ENCODE measurements at places on chromosomes 7 and 10. TPM values are rescaled to one million over a fixed set of nuclear protein-coding genes. Genes with fewer than 3 reads are reported as not detected.

Gene WDR86
- total RNA-seq, result 1.4 TPM

Gene C10orf67
- not detected for total RNA-seq

Gene GIMAP6
- total RNA-seq, result 0.39 TPM

Gene PTPRE
- 31.5 TPM for total RNA-seq

Gene NKX1-2
- not detected for total RNA-seq

DNA sequence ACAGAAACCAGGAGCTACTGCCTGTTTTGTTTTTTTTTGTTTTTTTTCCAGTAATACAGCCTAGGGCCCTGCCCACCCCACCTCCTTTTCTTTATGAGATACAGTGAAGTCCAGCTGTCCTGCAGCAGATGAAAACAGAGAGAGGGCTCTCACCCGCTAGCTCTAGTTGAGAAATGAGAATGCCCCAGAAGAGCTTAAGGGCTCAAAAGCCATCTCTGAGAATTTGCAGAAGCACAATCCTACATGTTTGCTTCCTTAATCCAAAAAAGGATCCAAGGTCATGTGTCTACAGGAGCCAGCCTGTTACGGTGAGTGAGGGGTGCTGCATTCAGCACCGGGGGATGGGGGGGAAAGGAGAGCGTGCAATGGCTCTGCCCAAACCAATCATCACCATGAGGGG is 122.7 kb downstream of the KCNMA1 start:
- H3K27me3 ChIP-seq, result no peaks in the 10 kb centered on the region
- no peaks in the 10 kb centered on the region for H3K36me3 ChIP-seq
- DNase-seq, result no peak

DNA sequence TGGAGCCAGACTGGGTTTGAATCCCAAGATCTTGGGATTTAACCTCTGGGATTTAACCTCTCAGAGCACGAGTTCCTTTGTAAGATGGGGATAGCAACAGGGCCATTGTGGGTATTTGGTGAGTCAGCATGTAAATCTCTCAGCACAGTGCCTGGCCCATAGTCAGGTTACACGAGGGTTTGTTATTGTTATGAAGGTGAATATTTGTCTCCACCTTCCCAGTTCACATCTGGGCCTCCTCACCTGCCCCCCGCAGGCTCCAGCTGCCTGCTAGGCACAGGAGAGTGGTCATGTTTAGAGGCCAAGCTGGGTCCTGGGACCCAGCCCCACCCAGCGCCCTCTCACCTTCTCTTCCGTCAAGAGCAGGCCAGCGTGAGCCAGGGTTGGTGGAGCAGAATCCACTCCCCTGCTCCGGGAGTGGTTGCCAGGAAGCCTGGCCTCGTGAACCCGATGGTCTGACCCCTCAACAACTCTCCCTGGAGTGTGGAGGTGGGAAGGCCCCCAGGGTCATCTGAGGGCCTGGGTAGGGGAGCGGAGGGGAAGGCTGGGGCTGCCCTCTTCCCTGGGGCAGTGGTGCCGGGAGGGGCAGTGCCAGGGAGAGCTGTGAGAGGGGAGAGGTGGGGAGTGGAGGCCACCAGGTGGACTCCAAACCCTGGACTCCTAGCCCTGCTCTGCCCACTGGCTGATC is 26.0 kb downstream of the FAM241B start:
- H3K36me3 ChIP-seq, result no peaks in the 10 kb centered on the region
- H3K27ac ChIP-seq, result no peak overlapping the region

DNA sequence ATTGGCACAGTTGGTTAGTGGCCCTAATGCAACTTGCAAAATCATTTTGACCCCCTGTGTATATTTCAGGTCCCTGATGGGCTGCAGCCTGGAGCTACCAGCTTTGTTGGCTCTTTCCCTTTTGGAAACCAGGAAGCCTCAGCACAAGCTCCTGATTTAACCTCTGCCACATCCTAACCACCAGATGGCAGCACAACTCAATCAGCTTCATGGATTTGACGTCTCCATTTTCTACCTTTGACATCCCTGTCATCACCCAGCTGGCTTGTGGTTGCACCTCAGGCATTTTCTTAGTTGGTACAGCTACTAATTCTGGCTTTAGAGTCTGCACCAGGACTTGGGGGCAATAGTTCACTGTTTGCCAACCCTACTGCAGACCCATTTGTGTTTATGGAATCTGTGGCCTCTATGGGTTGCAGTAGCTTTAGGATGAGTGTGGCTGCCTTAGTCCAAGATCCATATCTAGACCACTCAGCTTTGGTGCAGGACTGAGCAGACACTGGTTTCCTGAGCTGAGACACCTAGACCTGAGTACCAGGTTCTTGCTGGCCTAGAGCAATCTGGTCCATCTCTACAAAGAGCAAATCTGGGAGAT is 456.2 kb downstream of the REEP3 start:
- H3K36me3 ChIP-seq, result no peaks in the 10 kb centered on the region
- H3K4me1 ChIP-seq, result peaks cover 7% of the 10 kb centered on the region
- no peaks in the 10 kb centered on the region for H3K27me3 ChIP-seq

Gene LIPM
- total RNA-seq, result not detected

GRCh38 chr10:95728526-95728925 is 27.4 kb upstream of the ENTPD1 start:
- H3K27me3 ChIP-seq, result no peaks in the 10 kb centered on the region
- H3K4me1 ChIP-seq, result peaks cover 25% of the 10 kb centered on the region
- H3K4me3 ChIP-seq, result no peak overlapping the region
- H3K36me3 ChIP-seq, result no peaks in the 10 kb centered on the region

DNA sequence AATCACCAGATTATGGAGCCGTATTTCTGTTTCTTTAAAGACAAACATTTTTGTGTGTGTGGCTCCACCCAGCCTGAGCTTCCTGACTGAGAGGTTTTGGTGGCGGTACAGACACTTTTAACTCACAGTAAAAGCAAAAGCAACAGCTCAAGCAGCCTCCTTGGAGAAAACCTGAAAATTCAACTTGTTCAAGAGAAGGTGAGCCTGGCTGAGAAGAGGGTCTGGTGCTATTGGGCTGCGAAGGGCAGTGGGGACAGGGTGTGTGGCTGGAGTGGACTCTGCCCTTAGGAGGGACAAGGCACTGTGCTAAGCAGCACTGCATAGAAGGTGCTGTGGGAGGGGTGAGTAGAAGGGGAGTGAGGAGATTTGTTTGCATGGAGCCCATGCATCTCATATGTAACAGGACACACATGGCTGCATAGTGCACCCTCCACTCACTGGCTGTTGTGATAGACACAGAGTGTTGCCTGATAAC is at the start of gene GIMAP7:
Gene GIMAP7 (plus strand): TSS at position 125 of the 475 bp plus-strand sequence. CDS start 5,103 bp downstream, outside the sequence.
- no peak for DNase-seq
- H3K36me3 ChIP-seq, result no peaks in the 10 kb centered on the region
- H3K4me3 ChIP-seq, result peak within 1 kb of the TSS; percentile 50

Gene PRKG1
- not detected for total RNA-seq

DNA sequence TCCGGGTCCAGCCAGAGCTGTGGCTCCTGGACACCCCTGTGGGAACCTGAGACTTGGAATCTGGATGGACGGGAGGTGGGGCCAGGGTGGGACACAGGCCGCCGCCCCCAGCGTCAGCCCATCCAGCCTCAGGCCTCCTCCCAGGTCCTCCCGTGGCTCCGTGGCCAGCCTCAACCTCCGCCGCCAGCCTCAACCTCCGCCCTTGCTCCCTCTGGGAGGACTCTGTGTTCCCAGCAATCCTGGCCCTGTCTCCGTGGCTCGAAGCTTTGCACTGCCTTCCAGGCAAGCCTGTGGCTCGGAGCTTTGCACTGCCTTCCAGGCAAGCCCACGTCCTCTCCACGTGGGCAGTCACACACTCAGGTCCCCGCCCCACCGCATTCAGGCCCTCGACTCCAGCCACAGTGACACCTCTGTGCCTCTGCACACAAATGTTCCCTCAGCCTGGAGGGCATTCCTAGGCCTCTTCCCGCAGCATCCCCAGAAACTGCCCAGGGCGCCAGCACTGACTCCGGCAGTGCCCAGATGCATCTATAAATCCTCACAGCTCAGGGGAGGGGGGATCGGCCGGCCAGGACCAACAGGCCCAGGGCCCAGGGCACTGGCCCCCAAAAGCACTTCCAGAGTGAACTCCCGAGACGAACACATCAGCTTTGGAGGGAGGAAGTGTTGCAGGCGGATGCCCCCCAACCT is 44.7 kb upstream of the PDGFA start:
- H3K4me3 ChIP-seq, result no peak overlapping the region
- no peak overlapping the region for H3K27ac ChIP-seq
- DNase-seq, result no peak
- H3K36me3 ChIP-seq, result no peaks in the 10 kb centered on the region
- no peaks in the 10 kb centered on the region for H3K27me3 ChIP-seq

Gene ZNF316
- 72.6 TPM for total RNA-seq

DNA sequence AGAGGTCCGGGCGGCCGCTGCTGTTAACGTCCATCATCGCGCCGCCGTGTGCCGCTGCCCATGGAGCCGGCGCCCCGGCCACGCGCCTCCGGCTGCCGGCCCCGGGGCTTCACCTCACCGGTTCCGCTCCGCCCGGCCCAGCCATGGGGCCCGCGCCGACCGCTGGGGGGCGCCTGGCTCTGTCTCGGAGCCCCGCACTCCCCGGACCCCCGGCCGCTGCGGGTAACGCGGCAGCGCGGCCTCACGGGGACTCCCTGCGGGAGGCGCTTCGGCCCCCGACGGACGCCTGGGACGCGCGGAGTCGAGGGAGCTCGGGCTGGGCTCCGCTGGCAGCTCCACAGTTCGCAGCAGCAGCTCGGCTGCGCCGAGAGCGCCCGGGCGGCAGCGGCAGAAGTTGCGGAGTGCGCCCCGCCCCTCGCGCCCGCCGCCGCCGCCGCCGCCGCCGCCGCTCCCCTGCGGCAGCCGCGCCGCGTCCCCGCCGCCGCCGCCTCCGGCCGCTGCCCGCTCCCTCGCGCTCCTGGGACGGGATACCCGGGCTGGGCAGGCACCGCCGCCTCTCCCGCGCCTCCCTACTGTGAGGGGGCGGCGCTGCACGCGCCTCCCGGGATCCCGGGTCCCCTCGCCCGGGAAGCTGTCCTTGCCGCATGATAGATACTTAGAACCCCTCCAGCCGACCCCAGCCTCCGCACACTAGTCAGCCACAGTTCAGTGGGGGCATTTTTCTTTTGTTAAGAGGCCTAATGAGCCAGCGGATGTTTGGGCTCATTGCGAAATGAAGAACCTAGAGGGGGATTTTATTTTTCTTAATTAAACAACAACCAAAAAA is at the start of gene HTR7:
Gene HTR7 (minus strand): TSS at position 405 of the 826 bp plus-strand sequence. CDS start 368 bp downstream, at position 37.
- no peaks in the 10 kb centered on the region for H3K27me3 ChIP-seq
- no peak within 1 kb of the TSS for H3K27ac ChIP-seq
- H3K4me3 ChIP-seq, result peak within 1 kb of the TSS; percentile 21
- peaks cover 17% of the 10 kb centered on the region for H3K4me1 ChIP-seq

DNA sequence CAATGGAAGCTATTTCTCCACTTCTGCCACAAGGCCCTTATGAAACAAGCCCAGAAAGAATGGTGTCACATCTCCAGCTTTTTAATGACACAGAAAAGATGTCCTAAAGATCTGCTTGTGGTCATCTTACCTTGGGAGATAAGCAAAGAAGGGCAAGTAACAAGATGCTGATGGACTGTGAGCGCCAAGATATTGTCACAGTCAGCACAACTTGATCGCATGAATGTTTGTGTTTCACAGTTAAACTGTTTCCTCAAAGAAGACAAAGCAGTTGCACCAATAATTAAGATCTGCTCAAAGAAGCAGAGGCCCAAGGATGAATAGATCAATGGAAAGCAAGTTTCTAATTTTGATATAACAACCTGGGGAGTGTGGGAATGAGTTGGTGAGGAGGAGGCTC is 15.9 kb downstream of the ICA1 start:
- H3K4me1 ChIP-seq, result no peaks in the 10 kb centered on the region
- H3K27me3 ChIP-seq, result no peaks in the 10 kb centered on the region
- H3K27ac ChIP-seq, result no peak overlapping the region
- no peaks in the 10 kb centered on the region for H3K36me3 ChIP-seq
- DNase-seq, result no peak

- H3K27ac ChIP-seq, result no peak overlapping the region
- H3K4me1 ChIP-seq, result no peaks in the 10 kb centered on the region
- no peaks in the 10 kb centered on the region for H3K36me3 ChIP-seq
Observed at GRCh38 chr10:17782921-17783665, 26.1 kb upstream of the MRC1 start.

DNA sequence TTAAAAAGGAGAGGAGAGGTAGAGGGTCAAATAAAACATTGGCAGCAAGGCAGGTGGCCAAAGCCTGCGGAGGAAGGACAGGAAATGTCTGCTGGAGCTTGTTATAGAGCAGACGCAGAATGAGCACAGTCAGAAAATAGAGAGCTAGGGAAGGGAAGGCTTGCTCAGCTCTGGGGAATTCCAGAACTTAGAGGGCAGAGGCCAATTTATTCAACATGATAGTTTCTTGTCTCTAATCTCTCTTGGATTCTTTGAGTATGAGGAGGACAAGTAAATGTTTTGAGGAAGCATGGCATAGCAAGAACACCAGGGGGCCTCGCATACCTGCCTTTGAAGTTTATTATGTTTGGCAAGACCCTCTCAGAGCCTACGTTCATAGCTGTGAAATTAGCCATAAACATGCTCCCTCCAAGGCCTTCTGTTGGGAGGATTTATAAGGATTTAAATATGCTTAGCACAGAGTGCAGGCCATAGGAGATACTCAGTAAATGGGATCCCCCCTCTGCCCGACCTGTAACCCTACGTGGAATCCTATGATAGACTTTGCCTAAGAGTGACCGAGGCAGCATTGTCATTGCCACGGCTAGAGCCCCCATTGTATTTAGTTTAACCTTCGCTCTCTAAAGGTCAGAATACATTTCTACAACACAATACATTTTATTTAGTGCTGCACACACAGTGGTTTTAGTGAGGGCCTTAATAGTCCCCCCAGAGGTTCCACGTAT is 293.9 kb downstream of the CCDC3 start:
- peak; percentile 41 for DNase-seq
- H3K36me3 ChIP-seq, result peaks cover 5% of the 10 kb centered on the region
- no peak overlapping the region for H3K4me3 ChIP-seq
- peak overlapping the region; percentile 59 for H3K27ac ChIP-seq
- no peaks in the 10 kb centered on the region for H3K27me3 ChIP-seq

Gene FAM25C
- total RNA-seq, result not detected

DNA sequence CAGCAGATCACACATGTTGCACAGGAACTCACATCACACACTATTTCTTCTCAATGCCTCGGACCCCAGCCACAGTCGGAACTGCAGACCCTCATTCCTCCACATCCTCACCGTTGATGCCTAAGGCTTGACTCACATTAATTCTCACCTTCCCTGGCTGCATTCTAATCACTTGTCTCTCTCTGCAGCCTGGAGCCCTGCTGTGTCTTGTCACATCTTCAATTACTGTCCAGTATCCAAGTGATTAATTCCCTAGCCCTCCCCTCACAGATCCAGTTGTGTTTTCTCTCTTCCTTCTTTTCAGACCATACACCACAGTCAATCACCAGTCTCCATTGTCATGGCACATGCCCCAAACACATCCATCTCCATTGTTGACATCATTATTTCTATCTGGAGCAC is 592.4 kb upstream of the IGFBP3 start:
- no peak overlapping the region for H3K4me3 ChIP-seq
- no peak for DNase-seq
- no peaks in the 10 kb centered on the region for H3K36me3 ChIP-seq
- H3K27me3 ChIP-seq, result no peaks in the 10 kb centered on the region

Data from B cell (primary cell).